ENCODE measurements at places on chromosomes 1 and 21.
A peak's percentile ranks its signal among the peaks of the same experiment; 100 is the strongest.

GRCh38 chr1:60402816-60403215 lies 329.2 kb upstream of the C1orf87 start:
- no peak overlapping the region for H3K27ac ChIP-seq
- no peaks in the 10 kb centered on the region for H3K27me3 ChIP-seq
- H3K4me1 ChIP-seq = no peaks in the 10 kb centered on the region

GRCh38 chr1:17307946-17308345 lies at the start of gene PADI4:
PADI4 (plus strand) TSS chr1:17308197; CDS start chr1:17308223, 26 bp downstream.
- H3K27ac ChIP-seq = no peak within 1 kb of the TSS
- peaks cover 15% of the 10 kb centered on the region for H3K27me3 ChIP-seq
- no peaks in the 10 kb centered on the region for H3K4me1 ChIP-seq
- DNase-seq = no peak
- H3K4me3 ChIP-seq = no peak within 1 kb of the TSS

DNA sequence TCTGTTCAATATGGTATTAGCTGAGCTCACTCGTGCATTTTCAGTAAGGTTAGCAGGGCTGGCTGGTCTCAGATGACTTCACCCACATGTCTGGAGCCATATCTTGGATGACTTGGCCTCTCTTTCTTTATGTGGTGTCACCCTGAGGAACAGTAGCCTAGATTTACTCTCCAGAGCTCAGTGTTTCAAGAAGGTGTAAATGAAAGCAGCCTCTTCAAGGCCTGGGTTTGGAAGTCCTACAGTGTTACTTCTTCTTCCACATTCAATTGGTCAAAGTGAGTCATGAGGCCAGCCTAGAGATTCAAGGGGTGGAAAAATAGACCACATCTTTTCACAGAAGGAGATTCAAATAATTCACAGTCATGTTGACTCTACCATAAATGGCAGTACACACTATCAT lies 12.2 kb downstream of the VCAM1 start:
- H3K36me3 ChIP-seq = no peaks in the 10 kb centered on the region
- DNase-seq = no peak
- H3K27ac ChIP-seq = no peak overlapping the region
- H3K27me3 ChIP-seq = no peaks in the 10 kb centered on the region
- H3K4me3 ChIP-seq = no peak overlapping the region

GRCh38 chr1:12083766-12084165 lies 20.7 kb downstream of the TNFRSF8 start:
- no peak overlapping the region for H3K27ac ChIP-seq
- DNase-seq = no peak
- H3K4me3 ChIP-seq = no peak overlapping the region
- no peaks in the 10 kb centered on the region for H3K36me3 ChIP-seq

DNA sequence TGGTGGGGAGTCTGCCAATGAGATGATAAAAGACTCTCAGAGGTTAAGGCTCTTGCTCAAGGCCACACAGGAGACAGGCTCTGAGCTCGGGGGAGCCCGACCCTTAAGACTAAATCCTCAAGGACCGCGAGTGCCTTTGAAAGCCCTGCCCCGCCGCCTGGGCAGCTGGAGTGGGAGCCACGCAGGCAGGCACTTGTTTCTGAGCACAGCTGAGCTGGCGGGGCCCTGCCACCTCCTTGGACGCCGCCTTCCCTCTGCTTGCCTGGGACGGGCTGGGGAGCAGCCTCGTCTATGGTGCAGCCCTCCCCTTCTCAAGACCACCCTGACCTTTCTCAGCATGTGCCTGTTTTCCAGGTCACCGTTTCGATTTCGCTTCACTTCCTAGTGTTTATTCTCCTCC lies 169.3 kb downstream of the CAMTA1 start:
- H3K4me1 ChIP-seq = peaks cover 7% of the 10 kb centered on the region
- H3K36me3 ChIP-seq = no peaks in the 10 kb centered on the region
- no peak overlapping the region for H3K4me3 ChIP-seq
- H3K27ac ChIP-seq = no peak overlapping the region
- H3K27me3 ChIP-seq = no peaks in the 10 kb centered on the region

DNA sequence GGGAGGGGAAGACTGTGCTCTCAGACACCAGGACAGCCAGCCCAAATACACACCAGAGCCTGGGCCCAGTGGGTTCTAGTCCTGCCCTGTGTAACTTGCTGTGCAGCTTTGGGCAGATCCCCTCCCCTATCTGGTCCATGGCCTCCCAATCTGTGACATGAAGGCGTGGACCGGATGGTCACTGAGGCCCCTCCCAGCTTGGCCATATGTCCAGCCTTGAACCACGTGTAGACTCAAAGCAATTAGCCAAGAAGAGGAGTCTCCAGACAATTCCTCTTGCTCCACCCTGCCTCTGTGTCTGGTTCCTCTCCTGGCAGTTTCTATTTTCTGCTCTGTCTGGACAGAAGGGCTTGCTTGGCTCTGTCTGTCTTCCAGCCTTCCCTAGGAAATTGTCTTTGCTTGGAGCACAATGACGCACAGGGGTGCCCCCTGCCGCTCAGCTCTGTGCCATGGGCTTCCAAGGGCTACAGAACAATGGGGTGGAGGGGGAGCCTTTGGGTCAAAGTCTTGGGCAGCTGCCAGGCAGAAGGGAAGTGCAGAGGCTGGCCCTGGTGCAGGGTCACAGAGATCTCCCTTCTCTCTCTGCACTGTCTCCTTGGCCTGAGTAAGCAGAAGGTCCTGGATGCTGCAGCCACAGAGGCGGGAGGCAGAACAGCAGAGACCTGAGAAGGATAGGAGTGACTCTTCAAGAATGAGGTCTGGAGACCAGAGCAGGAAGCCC lies 66.1 kb downstream of the TENT5C start:
- peak; percentile 78 for DNase-seq
- no peak overlapping the region for H3K4me3 ChIP-seq
- H3K27ac ChIP-seq = no peak overlapping the region
- no peaks in the 10 kb centered on the region for H3K36me3 ChIP-seq

- H3K27ac ChIP-seq = no peak overlapping the region
- no peak overlapping the region for H3K4me3 ChIP-seq
- peaks cover 33% of the 10 kb centered on the region for H3K4me1 ChIP-seq
- DNase-seq = no peak
Measured at GRCh38 chr1:26923711-26924110, 2.2 kb downstream of the NUDC start.

DNA sequence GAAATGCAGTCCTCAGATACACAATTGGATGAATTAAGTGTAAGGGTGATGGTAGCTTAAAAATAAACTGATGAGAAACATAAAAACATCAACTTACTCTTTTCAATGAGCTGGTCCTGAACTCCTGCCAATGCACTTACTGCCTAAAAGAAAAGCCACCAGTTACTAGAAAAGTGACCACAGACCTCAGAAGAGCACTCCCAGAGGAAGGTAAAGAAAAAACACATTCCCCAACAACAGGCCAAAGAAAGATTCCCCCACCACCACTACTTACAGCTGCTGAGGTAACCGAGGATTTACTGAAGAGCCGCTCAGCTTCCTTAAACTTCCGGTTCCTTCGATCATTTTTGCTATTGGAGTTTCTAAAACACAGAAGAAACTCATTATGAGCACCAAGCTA lies 5.4 kb downstream of the MEAF6 start:
- no peak overlapping the region for H3K27ac ChIP-seq
- no peaks in the 10 kb centered on the region for H3K27me3 ChIP-seq
- no peak overlapping the region for H3K4me3 ChIP-seq

DNA sequence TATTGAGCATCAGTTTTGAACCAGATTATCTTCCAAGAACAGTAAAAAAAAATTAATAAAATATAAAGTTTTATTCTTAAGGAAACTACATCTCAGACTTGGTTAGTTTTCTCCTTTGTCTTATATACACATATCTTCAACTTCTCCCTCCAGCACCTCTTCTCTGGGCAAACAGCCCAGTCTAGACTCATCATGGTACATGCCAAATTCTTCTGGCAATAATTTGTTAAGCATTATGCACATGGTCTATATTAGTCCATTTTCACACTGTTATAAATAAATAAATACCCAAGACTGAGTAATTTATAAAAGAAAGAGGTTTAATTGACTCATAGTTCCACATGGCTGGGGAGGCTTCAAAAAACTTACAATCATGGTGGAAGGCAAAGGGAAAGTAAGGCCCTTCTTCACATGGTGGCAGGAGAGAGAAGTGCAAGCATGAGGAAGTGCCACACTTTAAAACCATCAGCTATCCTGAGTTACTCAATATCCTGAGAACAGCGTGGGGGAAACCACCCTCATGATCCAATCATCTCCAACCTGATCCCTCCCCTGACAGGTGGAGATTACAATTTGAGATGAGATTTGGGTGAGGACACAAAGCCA lies 108.7 kb upstream of the RNPC3 start:
- no peaks in the 10 kb centered on the region for H3K4me1 ChIP-seq
- no peak overlapping the region for H3K27ac ChIP-seq
- no peaks in the 10 kb centered on the region for H3K36me3 ChIP-seq
- no peak for DNase-seq
- no peaks in the 10 kb centered on the region for H3K27me3 ChIP-seq

DNA sequence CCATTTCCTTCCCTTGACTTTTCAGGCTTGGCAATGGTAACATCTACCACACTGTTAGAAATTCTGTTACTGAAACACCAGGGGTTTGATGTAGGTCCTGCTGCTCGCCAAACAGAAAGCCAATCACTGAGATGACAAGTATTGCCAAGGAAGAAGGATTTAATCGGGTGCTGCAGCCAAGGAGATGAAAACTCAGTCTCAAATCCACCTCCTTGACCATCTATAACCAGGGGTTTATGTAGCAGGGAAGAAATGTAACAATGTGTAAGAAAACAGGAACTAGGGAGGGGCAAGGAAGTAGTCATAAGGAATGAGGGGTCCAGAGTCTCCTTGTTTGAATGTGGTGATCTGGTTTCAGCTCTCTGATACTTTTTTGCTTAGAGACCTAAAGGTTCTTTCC lies 25.4 kb downstream of the PLA2G2A start:
- no peaks in the 10 kb centered on the region for H3K4me1 ChIP-seq
- no peaks in the 10 kb centered on the region for H3K36me3 ChIP-seq
- no peaks in the 10 kb centered on the region for H3K27me3 ChIP-seq
- H3K27ac ChIP-seq = no peak overlapping the region
- H3K4me3 ChIP-seq = no peak overlapping the region
- DNase-seq = no peak

DNA sequence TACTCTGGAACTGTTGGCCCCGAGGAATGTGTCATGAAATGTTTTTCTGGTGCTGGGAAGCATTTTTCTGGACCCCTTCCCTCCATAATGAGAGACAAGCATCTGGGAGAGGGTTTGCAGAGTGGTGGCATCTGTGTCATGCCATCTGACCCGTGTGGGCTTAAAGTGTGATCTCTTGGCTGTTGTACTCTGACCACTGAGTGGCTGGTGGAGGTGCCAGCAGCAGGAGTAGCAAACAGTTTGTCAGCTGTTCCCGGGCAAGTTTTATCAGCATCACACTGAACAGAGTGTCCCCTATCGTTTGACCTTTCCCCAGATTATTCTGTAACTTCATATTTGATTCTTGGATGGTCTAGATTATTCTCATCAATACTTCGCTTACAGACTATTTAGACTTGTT lies 150.1 kb downstream of the HHAT start:
- no peak overlapping the region for H3K4me3 ChIP-seq
- no peaks in the 10 kb centered on the region for H3K36me3 ChIP-seq
- H3K4me1 ChIP-seq = no peaks in the 10 kb centered on the region
- DNase-seq = no peak
- H3K27ac ChIP-seq = no peak overlapping the region
- H3K27me3 ChIP-seq = no peaks in the 10 kb centered on the region

- DNase-seq = no peak
- H3K27me3 ChIP-seq = no peaks in the 10 kb centered on the region
- H3K4me3 ChIP-seq = no peak overlapping the region
Measured at GRCh38 chr1:46592823-46593222, 11.2 kb downstream of the MKNK1 start.

- DNase-seq = peak; percentile 75
- peaks cover 5% of the 10 kb centered on the region for H3K27me3 ChIP-seq
- H3K4me1 ChIP-seq = no peaks in the 10 kb centered on the region
Measured at GRCh38 chr21:33127154-33127867, 57.4 kb downstream of the OLIG1 start.

- no peaks in the 10 kb centered on the region for H3K4me1 ChIP-seq
- H3K27ac ChIP-seq = no peak overlapping the region
- DNase-seq = peak; percentile 27
- H3K4me3 ChIP-seq = no peak overlapping the region
- no peaks in the 10 kb centered on the region for H3K27me3 ChIP-seq
- no peaks in the 10 kb centered on the region for H3K36me3 ChIP-seq
Measured at GRCh38 chr1:5934058-5934884, 58.0 kb downstream of the NPHP4 start.

- no peak for DNase-seq
- no peak overlapping the region for H3K4me3 ChIP-seq
- H3K27me3 ChIP-seq = no peaks in the 10 kb centered on the region
- H3K4me1 ChIP-seq = no peaks in the 10 kb centered on the region
Measured at GRCh38 chr1:245378745-245379144, 224.0 kb downstream of the KIF26B start.

GRCh38 chr1:114355240-114355639 lies 155.8 kb downstream of the TRIM33 start:
- no peak overlapping the region for H3K27ac ChIP-seq
- H3K4me3 ChIP-seq = no peak overlapping the region
- no peaks in the 10 kb centered on the region for H3K36me3 ChIP-seq
- H3K27me3 ChIP-seq = no peaks in the 10 kb centered on the region

DNA sequence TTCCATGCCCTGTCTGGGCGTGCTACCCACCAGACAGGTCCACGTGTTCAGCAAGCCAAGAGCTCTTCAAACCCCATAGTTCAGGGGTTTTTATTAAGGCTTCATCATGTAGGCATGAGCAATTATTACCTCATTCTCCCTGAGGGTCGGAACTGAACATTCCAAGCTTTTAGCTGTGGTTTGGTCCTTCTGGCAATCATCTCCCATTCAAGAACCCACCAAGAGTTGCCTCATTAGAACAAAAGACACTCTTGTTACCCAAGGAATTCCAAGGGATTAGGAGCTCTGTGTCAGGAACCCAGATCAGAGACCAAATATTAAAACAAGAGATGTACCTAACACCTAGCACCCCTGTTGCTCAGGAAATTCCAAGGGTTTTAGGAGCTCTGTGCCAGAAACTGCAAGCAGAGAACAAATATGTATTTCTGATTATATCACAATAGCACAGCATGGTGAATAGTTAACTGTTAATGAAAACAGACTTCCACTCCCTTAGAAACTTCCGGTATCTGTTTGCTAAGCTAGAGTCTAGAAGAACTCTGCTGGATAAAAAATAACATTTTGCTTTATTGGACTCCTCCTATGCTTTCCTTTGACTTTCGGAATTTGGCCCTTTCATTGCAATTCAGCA lies 201.2 kb upstream of the L1TD1 start:
- DNase-seq = no peak
- no peaks in the 10 kb centered on the region for H3K4me1 ChIP-seq
- H3K27me3 ChIP-seq = no peaks in the 10 kb centered on the region

Data from adrenal gland (tissue), 19 donors.